Stimulated activated CD8-positive, alpha-beta memory T cell treated with anti-CD3 and anti-CD28 coated beads, Interleukin-15, amount 100 ng/mL, for 1 hour (primary cell): ENCODE measurements at places on chromosomes 16 and 17.

GRCh38 chr17:60372790-60373483 lies 19.0 kb downstream of the USP32 start:
- no peak for DNase-seq

DNA sequence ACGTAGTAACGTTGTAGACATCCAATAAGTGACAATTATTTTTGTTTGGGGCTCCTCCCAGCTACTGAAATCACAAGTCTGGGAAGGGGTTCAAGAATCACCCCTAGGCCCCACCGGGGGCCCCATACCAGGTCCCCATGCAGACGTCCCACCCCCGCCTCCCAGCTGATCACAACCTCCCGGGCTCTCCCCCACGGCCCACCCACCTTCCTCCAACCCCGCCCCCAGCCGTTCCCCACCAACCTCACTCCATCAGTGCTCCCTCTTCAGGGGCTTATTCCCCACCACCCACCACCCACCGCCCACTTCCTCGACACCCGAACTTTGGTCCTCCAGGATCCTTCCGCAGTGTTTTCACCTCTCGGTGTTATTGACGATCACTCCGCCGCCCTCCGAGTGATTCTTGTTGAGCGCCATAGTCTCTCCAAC lies 240 bp downstream of the WBP2 start:
- DNase-seq = no peak

GRCh38 chr16:58265480-58266052 lies 29.3 kb downstream of the PRSS54 start:
- DNase-seq = no peak

DNA sequence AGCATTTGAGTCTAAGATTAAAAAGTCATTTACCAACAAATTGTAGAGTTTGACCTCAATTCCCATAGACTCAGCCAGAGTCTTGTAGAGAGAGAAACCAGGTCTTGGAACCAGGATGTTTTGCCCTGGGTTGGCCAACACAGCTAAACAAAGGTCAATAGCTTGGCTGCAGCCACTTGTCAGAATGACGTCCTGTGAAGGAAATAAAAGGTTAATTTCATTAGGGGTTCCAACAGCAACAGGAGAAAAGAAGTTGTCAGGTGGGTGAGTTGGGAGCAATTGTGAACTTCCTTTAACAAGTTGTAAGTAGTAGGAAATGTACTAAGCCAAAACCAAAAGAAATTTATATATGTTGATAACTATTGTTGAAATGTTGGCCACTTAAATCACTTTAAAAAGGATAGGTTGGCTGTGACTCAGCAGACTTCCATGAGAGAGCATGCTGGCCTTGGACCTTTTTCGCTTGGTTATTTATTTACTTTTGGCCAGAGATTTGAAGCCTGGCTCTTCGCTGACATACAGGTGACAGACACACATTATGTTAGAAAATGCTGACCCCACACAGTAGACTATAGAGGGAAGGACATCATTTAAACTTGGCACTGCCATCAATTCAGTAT lies 4.3 kb downstream of the TAT start:
- DNase-seq = no peak

- DNase-seq = no peak
Observed at GRCh38 chr16:77117707-77118106, 73.3 kb upstream of the MON1B start.

DNA sequence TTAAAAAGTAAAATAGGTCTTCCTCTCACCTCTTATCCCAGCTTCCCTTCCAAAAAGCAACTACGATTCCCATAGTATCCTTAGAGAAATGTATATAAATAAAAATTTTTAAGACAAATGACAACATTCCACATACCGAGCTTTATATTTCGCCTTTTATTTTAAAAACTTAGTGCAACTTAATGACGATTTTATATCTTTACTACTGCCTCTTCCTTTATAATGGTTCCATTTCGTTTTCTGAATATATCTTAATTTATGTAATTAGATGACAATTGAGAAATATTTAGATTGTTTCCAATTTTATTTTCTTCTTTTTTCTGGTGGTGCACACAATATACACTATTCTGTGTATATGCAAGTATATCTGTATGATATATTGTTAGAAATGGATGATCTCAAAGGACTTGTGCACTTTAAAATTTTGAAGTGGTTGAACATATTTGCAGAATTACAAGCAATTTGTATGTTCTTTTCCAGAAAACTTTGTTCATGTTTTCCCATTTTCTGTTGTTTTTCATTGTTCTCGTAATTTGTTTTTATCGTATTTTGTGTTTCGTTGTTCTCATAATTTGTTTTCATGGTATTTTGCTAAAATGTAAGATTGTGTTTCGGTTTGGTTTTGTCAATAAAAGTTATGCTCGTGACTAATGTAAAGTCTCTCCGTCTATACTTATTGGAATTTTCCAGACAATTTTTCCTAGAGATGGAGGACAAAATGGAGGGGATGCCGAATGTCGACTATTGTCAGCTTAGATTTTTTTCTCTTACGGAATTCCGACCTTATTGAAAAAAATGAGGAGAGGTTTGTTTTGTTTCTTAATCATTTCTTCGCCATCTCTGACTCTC lies 20.4 kb upstream of the HOXB13 start:
- no peak for DNase-seq

- no peak for DNase-seq
Observed at GRCh38 chr17:43449470-43450248, 34.1 kb upstream of the DHX8 start.

DNA sequence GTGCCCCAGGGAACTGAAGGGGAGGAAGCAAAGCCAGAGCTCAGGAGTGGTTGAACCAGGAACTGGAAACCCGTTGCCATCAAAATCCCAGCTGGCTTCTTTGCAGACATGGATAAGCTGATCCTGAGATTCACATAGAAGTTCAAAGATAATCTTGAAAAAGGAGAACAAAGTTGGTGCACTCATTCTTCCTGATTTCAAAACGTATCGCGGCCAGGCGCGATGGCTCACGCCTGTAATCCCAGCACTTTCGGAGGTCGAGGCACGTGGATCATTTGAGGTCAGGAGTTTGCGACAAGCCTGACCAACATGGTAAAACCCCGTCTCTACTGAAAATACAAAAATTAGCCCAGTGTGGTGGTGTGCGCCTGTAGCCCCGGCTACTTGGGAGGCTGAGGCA lies 7.1 kb downstream of the RAP1GAP2 start:
- DNase-seq = no peak

- DNase-seq = no peak
Observed at GRCh38 chr16:70432723-70433457, 6.0 kb downstream of the ST3GAL2 start.
